Activated CD4-positive, alpha-beta T cell treated with anti-CD3 and anti-CD28 coated beads, Interleukin-2, amount 50 U/mL, for 1 hour (primary cell): ENCODE measurements at places on chromosomes 6 and 20.

- DNase-seq, result no peak
These were observed 308.4 kb downstream of the PACRG start for GRCh38 chr6:163036160-163036645.

GRCh38 chr6:53618219-53618618 is 47.3 kb downstream of the KLHL31 start:
- no peak for DNase-seq

- no peak for DNase-seq
These were observed 37.2 kb upstream of the PHACTR1 start for GRCh38 chr6:12679341-12679740.

- no peak for DNase-seq
These were observed 6.7 kb upstream of the TEAD3 start for GRCh38 chr6:35503534-35503933.

GRCh38 chr6:53746442-53747103 is 48.2 kb upstream of the LRRC1 start:
- no peak for DNase-seq
